Stimulated activated CD8-positive, alpha-beta memory T cell treated with anti-CD3 and anti-CD28 coated beads, Interleukin-7, amount 100 ng/mL, for 24 hours (primary cell): ENCODE measurements at places on chromosomes 6 and 20.

DNA sequence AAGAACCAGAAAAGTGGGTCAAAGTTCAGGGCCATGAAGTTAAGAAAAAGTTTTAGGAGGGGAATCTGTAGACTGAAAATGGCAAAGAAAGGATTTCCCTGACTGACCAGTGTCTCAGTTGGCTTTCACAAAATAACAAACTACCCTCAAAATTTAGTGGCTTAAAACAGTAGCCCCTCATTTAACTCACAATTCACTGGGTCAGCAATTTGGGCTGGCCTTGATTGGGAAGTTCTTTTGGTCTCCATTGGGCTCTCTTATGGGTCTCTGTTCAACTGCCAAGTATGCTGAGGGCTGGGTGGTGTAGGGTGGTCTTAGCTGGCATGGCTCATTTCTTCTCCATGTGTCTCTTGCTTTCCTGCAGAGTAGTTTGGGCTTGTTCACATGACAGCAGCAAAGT is 161.5 kb downstream of the PLCB4 start:
- DNase-seq: no peak

DNA sequence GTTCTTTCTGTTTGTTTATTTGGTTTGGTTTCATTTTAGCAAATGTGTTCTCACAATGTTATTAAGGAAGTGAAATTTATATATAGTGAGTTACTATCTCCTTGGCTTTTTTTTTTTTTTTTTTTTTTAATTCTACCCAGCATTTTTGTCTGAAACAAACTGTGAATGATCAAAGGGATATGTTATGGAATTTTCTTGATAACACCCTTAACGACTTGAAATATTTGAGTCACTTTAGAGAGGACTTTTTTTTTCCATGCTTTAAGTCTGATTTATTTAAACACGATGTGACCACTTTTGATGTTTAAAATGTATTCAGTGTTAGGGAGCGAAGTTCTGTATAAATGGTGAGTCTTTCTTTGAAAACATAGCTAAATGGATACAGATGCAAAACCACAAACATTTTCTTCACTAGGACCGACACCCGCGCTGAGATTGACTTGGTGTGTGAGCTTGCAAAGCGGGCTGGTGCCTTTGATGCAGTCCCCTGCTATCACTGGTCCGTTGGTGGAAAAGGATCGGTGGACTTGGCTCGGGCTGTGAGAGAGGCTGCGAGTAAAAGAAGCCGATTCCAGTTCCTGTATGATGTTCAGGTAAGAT is 149.7 kb downstream of the MTHFD1L start:
- no peak for DNase-seq

GRCh38 chr6:85483846-85484245 is 34.0 kb downstream of the NT5E start:
- DNase-seq: no peak

GRCh38 chr20:11170565-11170964 is 496.8 kb upstream of the JAG1 start:
- no peak for DNase-seq

- DNase-seq: no peak
Measured at GRCh38 chr20:33709905-33710541, 10.1 kb downstream of the PXMP4 start.
